Activated T-helper 1 cell treated with Interleukin-2 at 50 U/mL for 16 hours (primary cell): ENCODE measurements at places on chromosomes 12 and 14.
A peak's percentile ranks its signal among the peaks of the same experiment; 100 is the strongest.

- DNase-seq = no peak
These were observed 396.6 kb downstream of the ADAMTS20 start for GRCh38 chr12:43155376-43155775.

GRCh38 chr12:76457010-76457409, 102.6 kb downstream of the OSBPL8 start:
- DNase-seq = no peak

DNA sequence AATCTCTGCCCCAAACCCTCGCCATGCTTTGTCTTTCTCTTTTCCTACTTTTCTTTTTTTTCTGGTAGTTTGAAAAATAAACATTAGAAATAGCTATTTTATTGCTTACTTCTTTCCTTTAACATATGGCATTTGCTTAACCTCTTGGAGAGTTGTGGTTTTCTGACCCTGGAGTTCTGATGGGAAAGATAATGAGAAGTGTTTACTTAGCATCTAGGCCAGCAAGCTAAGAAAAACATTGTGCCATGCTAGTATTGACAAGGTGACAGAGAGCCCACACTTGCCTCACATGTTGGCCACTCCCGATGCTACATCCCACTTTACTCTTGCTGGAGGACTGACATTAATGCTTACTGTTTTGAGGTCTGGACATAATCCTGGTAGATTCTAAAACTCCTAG, 886.2 kb downstream of the DIO2 start:
- no peak for DNase-seq

DNA sequence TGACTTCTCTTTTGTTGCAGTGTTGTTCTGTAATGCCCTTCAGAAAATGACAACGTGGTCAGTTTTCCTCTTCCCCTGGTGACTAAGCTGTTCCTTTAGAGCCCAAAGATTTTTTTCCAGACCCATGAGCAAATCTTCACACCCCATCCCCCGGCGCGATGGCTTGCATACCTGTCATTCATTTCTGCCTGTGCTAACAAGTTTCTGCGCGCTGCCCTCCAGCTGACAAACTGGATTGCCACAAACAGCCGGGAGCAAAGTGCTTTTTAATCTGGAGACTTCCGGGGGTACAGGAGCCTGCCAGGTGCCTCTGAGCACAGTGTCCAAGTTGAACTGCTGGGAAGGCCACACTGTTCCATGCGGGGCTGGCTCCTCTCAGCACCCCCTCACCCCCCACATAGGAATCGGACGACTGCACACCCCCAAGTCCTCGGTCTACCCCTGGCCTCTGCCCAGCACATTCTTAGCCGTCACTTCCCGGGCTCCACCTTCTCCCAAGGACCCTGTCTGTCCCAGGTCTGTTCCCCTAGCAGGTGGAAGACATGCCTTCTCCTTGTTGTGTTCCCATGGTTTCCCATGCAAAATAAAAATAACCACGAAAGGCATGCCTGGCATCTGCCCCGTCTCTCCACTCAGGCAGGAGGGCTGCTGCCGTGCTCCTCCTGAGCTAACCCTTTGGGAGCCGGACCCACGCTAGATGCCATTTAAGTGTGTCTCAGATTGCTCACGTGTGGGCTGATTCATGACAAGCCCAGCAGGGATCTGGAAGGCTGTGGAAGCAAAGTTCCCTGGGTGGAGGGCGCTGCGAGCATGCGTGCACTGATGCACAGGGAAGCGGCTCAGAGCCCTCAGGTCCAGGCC, 14.1 kb downstream of the RILPL1 start:
- DNase-seq = no peak

GRCh38 chr12:50825372-50825838, 17.3 kb upstream of the TMPRSS12 start:
- no peak for DNase-seq

GRCh38 chr12:11758087-11758486, 108.6 kb downstream of the ETV6 start:
- DNase-seq = no peak

GRCh38 chr12:116803013-116803736, 65.1 kb downstream of the RNFT2 start:
- DNase-seq = no peak

DNA sequence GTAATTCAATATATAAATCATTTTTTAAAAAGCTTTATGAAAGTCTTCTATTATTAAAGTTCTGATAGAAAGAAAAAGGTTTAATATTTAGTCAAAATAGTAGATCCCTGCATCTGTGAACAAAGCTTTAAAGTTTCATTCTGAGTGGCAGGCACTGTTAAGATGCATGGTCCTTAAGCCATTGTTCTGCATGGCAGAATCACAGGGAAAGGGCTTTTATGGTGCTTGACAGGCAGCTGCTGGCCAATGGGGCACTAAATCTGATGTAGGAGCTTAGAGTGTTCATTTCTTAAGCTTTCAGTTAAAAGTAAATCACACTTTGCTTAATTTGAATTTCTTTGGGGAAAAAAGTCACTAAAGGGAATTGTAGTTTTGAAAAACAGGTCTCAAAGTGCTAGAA, 148.2 kb downstream of the PLEKHA5 start:
- no peak for DNase-seq

GRCh38 chr14:80762641-80763228, 178.8 kb downstream of the CEP128 start:
- no peak for DNase-seq

- no peak for DNase-seq
These were observed 56.7 kb downstream of the PPFIBP1 start for GRCh38 chr12:27580561-27581330.

- no peak for DNase-seq
These were observed 113.6 kb downstream of the ALX1 start for GRCh38 chr12:85393606-85394005.

GRCh38 chr14:105927096-105928060, 401.0 kb downstream of the TMEM121 start:
- no peak for DNase-seq

DNA sequence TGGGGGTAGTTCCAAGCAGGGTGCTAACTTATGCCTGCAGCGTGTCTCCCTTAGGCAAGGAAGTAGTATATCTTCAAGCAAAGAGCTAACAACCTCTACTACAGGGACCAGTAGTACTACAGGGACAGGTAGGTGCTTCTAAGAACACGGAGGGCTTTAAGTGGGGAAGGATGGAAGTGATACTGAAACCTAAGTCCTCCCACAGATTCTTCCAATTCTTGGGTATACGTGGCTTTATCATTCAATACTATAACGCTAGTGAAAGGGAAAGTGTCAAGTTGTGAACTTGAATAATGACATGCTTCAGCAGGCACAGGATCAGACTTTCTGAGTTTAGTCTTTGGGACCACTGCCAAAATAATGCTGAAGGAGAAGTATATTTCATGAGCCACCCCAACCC, 241.7 kb downstream of the CEP128 start:
- no peak for DNase-seq

GRCh38 chr14:32561520-32561919, 232.4 kb downstream of the AKAP6 start:
- DNase-seq = no peak

DNA sequence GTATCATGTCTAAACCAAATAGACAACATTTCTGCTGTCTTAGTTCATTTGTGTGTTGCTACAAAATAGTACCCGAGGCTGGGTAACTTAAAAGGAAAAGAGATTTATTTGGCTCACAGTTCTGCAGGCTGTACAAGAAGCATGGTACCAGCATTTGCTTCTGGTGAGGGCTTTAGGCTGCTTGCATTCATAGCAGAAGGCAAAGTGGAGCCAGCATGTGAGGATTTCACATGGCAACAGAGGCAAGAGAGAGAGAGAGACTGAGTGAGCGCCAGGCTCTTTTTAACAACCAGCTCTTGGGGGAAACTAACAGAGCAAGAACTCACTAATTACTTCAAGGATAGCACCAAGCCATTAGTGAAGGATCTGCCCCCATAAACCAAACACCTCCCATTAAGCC, 271.4 kb upstream of the SRRM4 start:
- no peak for DNase-seq

- DNase-seq = no peak
These were observed 39.4 kb downstream of the HNRNPC start for GRCh38 chr14:21229821-21230220.

- no peak for DNase-seq
These were observed 3.1 kb upstream of the GYS2 start for GRCh38 chr12:21607701-21608100.

DNA sequence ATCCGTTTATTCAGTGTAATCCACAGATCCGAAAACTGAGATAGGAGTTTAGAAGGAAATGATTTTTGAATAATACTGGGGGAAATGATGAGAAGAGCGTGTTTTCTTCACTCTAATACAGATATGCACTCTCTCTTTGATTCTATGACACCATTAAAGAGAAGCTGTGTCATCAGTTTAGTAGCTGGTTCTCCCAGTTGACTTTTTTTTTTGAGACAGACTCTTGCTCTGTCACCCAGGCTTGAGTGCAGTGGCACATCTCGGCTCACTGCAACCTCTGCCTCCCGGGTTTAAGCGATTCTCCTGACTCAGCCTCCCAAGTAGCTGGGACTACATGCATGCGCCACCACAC, 48.4 kb upstream of the EML1 start:
- no peak for DNase-seq

DNA sequence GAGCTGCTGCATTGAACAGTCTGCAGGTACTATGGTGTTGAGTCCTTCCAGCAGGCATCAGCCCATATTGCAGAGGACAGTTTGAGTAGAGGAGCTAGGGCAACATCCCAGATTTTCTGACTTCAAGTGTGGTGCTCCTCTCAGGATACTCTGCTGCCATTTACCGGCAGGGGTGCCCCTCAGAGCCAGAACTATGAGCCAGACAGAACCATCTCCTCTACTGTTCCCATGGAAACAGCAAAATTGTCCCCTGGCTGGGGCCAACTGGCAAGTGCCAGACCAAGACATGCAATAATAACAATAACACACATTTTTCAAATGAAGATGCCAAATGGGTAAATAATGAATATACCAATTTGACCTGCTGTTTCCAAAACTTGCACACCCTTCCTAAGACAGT, 102.9 kb downstream of the ADCK1 start:
- DNase-seq = no peak

DNA sequence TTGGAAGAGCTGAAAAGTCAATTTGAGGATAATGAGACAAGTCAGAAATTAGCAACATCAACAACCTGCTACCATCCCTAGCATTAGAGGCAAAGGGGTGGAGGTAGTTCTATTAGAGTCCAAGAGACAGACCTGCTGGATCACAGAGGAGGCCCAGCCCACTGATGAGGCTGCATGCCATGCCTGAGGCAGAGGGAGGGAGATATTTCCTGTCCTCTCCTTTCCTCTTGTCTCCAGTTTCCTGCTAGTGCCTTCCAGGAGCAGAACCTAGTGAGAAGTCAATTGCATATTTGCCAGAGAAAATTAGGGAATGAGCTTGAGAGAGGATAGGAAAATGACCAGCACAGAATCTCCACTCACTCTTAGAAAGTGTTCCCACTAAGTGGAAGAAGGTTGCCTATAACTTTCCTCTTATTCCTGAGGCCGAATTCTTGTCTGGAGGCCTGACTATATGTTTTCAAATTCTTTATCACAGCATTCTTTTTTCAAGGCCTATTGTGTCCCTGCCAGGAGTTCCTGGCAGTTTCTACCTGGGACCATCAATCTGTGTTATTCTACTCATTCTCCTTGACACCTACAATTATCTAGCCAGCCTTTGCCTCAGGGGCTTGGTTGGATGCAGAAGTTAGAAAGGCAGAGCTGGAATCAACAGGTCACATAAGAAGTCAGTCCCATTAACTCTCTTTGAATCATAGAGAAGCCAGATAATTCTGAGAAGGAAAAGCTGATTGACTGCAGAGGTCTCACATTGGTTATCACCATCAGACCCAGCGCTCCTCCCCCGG, 121.9 kb downstream of the EMP1 start:
- DNase-seq = no peak

- DNase-seq = no peak
These were observed 130.9 kb downstream of the SAMD4A start for GRCh38 chr14:54697803-54698202.

DNA sequence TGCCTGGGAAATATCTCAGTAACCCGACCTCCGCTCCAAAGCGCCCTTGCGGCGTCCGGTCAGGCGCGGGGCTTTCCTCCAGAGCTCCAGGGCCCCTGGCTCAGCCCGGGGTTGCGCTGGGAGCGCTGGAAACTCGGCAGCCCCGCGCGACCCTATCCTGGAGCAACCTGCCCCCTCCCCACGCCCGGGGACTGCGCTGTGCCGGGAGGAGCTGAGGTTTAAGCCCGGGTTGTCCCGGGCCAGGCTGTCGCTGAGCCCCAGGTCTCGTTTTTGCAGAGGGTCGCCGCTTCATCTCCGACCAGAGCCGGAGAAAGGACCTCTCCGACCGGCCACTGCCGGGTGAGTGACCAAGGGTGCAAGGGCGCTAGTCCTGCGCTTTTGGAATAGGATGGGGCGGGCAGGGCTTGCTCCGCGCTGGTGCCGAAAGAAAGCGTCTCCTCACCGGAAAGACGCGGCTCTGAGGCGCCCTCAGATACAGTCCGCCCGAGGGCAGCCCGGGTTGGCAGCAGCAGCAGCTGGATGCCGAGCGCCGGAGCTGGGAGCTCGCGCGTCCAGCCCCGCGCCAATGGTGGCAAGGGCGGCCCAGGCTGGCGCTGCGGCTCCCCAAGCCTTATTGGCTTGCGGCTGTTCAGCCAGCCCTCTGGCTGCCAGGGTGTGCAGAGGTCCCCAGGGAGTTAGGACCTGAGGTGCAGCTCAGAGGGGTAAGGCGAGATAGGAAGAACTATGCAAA, 1.5 kb downstream of the SPX start:
- peak; percentile 42 for DNase-seq
